ENCODE measurements at places on chromosomes 6 and 20.
A peak's percentile ranks its signal among the peaks of the same experiment; 100 is the strongest.

DNA sequence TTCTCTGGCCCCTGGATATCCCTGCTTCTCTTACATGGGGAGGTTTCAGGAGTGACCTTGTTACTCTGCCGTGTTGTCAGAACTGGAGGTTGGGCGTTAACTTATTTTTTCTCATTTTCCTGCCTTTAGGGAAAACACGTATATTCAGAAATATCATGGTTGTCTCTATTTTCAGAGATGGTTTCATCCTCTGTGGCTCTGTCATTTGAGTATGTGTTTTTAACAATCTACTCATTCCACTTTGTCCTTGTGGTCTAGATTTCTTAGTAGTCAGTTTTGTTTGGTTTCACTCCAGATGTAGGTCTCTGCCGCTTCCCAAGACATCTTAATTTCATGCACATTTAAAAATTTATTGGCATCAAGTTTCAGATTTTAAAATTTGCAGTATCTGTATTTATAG, 45.9 kb downstream of the KCNS1 start:
- no peak for DNase-seq

GRCh38 chr20:51129147-51129776, 106.4 kb upstream of the KCNG1 start:
- no peak for DNase-seq

DNA sequence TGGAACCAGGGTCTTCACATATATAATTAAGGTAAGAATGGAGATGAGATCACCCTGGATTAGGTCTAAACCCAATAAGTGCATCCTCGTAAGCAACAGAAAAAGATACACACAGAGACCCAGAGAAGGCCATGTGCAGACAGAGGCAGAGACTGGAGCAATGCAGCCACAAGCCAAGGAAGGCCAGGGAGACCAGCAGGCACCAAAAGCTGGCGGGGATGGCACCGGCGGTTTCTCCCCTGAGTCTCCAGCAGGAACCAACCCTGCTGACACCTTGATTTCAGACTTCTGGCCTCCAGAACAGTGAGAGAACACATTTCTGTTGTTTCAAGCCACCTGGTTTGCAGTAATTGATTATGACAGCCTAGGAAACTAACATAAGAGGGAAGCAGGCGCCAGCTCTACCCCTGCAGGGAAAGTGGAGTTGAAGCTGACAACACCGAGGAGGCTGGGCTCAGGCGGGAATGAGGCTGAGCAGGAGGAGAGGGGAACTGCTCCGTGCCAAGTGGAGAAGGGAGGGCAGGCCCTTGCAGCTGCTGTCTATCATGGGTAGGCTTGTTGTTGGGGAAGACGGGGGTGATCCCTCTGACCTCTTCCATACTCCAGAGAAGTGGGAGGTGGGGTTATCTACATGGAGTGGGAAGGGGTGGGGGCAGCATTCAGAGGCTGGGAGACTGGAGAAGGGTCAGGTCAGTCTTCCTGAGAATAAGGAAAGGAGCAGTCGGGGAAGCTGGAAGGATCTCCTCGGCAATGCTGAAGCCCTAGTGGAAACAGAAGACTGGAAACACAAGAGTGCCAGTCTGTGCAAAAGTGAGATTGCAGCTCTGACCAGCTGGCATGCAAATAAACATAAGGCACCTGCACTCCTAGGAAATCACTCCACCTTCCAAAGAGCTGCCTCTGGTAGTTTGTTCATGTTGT, 72.7 kb downstream of the NFATC2 start:
- DNase-seq, result no peak

DNA sequence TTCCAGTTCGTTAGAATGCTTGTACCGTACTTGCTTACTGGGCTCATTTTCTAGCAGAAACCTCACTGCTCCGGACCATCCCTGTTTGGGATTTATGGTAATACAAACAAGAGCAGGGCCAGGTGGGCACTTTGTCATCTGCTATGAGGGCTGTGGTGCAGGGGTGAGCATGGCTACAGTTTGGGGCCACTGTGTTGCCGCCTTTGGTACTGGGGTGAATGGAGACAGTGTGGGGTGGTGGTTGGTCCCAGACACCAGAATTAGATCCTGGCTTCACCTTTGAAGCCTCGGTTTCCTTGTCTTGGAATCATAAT, 95.0 kb downstream of the TOX2 start:
- no peak for DNase-seq

DNA sequence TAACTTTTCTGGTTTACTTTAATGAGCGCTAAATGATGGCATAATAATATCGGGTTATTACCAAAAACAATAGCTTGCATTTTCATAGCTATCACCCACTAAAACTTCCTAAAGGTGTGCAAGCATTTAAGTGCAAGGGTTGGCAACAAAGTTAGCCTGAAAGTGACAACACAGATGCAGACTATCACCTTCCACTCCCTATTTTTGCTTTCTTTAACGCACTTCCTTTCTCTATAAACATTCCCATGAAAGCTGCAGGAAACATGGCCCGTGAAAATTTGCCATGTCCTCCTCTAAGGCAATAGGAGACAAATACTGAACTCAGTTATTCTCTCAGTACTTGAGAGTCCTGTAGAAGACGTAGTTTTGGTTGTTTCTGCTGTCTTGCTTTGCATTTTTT, 2.7 kb downstream of the MYCT1 start:
- no peak for DNase-seq

- DNase-seq, result peak; percentile 35
Measured at GRCh38 chr6:72861935-72862432, 240.1 kb downstream of the KCNQ5 start.

GRCh38 chr6:160293844-160294243, 35.2 kb upstream of the SLC22A2 start:
- peak; percentile 11 for DNase-seq

GRCh38 chr6:36177166-36177565, 19.4 kb upstream of the BRPF3 start:
- DNase-seq, result no peak

DNA sequence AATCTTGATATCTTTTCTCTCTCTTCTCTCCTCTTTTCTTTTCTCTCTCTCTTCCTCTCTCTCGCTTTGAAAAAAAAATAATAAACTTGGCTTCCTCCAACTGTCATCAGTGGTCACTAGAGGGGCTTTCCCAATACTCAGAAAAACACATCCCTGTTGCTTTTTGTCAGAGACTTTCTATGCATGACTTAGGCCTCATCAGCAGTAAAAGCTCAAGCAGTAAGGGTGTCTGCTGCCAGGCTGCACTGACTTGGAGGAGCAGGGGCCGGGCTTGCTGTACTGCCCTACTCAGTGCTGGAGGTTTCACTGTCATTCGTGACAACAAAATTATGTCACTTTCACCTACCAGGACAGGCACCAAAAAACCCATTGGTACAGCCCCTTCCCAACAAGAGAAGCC, 272.0 kb downstream of the ADGB start:
- DNase-seq, result no peak

- no peak for DNase-seq
Measured at GRCh38 chr20:9741996-9742395, 96.9 kb downstream of the PAK5 start.

DNA sequence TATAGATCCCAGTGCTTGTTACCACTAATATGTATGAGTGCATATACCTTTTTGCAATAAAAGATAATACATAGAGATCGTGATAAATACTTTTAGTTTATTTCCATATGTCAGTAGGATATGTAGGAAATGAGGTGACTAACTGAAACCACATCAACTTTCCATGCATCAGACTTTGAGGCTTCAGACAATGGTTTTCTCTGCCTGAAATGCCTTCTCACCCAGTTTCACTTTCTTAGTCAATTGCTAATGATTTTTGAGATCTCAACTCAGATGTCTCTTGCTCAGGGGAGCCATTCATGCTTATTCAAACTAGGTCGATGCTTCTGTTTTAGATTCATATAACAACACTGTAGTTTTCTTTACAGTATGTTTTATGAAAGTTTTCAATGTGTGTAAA, 626.6 kb upstream of the ADGRB3 start:
- peak; percentile 10 for DNase-seq

- no peak for DNase-seq
Measured at GRCh38 chr6:1187293-1188131, 124.4 kb upstream of the FOXQ1 start.

DNA sequence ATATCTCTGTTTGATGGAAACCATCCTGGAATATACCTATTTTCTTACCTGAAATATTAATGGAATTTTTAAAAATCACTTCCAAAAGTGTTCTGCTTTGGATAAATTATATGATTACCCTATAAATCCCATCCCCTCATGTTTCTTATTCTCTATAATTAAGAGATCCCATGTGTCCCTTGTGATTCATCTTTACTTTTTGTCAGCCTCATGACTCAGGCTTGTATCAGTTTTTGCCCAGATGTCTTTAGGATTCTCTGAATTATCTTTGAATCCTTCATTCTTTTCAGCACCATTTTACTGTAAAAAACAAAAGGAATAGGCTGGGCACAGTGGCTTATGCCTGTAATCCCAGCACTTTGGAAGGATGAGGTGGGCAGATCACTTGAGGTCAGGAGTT, 804.5 kb upstream of the CITED2 start:
- peak; percentile 91 for DNase-seq

GRCh38 chr6:47890326-47890875, 108.6 kb downstream of the OPN5 start:
- DNase-seq, result no peak

- DNase-seq, result no peak
Measured at GRCh38 chr20:5430670-5431069, 113.9 kb upstream of the PROKR2 start.

- DNase-seq, result no peak
Measured at GRCh38 chr6:2582268-2582667, 168.5 kb downstream of the MYLK4 start.

- no peak for DNase-seq
Measured at GRCh38 chr6:108625581-108625980, 64.9 kb downstream of the FOXO3 start.

DNA sequence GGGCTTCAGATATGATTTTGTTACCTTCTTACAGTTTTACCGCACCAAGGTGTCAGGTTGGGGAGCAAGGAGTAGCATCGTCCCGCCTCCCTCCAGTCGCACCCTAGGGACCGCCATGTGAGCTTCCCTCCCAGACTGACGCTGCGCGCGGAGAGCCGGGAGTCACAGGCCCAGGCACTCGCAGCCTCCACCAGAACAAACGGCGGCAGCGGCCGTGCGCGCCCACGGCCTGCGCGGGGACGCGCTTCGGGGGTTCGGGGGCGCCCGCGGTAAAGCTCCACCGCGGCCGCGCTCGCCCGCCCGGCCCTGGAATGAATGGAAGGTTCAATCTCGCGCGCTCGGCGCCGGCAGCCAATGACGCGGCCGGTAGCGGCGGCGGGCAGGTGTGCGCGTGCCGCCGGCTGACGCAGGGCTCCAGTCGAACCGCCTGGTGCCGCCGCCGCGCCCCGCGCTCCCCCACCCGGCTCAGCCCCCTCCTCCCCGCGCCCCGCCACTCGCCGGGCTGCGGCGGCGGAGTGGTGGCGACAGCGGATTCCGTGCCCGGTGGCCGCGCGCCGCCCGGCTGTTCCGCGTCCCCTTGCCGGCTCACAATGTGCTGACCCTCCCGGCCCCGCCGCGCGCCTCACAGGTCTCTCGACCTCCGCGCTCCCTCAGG, 16.5 kb upstream of the LIN28B start:
- DNase-seq, result no peak

- DNase-seq, result peak; percentile 91
Measured at GRCh38 chr6:104540743-104541142, 319.0 kb downstream of the HACE1 start.

GRCh38 chr6:3334555-3334954, 75.8 kb downstream of the PSMG4 start:
- no peak for DNase-seq

DNA sequence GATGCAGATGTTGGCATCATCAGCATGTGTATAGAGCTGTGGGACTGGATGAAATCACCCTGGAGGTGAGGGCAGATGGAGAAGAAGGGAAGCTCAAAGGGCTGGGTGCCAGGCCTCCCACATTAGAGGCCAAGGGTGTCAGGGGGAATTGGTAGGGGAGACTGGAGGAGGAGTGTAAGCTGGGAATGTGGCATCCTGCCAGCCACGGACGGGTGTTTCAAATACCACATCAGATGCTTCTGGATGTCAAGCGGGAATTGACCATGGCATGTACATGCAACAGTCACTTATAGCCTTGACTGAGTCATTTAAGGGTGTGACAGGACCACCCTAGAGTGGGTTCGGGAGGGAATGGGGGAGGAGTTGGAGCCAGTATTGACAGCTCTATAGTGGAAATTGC, 9.6 kb downstream of the ERGIC3 start:
- peak; percentile 36 for DNase-seq

DNA sequence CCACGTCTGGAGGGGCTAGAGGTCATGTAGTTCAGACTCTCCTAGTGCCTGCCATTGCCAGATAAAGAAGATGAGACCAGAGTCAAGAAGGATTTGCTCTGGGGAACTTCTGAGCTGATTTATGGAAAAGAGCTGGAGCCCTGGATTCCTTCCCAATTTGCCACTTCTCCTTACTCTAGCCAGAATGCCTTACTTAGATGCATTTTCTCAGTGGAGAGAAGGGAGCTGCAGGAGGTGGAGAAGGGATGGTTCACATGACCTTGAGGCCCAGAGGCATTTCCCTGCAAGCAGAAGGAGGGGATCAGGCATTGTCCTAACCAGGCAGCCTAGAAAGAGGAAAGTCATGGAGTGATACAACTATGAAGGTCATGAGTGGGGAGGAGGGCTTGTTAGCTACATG, 122.2 kb downstream of the UNC5CL start:
- DNase-seq, result no peak

DNA sequence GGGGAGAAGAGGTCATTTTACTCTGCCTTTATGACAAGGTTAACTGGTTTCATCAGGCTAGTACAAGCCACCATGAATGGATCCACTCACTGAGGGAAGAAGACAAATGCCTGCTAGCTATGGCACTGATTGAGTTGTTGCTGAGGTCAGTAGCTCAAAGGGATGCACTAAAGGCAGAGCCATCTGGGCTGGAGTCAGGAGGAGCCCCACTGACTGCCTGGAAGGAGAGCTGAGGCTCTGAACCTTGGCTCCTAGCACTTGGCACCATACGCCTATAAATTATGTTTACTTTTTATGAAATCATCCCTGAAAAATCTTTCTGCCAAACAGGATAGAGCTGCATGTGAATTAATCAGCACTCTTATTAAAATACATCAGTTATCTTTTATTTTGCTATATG, 104.6 kb downstream of the DTD1 start:
- no peak for DNase-seq

DNA sequence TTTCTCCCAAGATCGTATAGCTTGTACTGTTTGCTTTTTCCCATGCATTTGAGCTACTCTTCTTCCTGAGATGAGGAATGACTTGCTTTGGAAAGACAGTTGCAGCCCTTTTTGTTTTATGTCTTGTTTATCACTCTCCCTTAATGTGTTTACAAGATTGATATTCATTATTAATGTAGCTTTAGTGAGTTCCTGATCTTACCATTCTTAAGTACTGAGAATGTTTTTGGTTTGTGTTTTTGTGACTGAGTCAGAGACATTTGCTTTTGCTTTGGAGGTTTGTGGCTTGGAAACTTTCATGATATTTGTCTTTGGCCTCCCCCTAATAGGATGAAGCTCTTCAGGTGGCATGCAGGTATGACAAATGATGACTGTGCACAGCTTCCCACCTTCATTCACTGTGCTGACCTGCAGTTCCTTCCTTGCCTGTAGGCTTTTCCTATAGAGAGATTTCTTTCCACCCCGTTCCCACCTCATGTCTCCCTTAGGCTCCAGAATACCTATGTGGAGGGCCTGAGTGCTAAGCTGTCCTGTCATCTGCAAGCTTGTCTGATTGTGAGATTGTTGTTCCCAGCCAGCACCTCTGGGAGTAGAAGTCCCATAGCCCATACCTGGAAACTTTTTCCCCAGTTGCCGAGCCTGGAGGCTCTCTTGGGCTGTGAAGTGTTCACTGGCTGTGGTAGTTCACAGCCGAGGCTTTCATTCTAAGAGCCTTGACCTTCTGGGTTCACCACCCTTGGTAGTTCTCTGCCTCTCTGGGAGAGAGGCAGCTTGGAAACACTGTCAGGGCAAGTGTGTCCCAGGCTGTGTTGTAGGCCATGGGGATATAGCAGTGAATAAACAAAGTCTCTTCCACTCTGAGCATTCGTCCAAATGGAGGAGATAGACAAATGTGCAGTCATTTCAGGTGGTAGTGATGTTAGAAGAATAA, 27.1 kb downstream of the CDS2 start:
- DNase-seq, result no peak

All from fibroblast of upper back skin (primary cell).